ENCODE measurements at places on chromosomes 7 and 10. TPM values are rescaled to one million over a fixed set of nuclear protein-coding genes. Genes with fewer than 3 reads are reported as not detected.

Gene KIFBP
- 41.6 TPM for polyA plus RNA-seq

Gene PCLO
- polyA plus RNA-seq, result 14.5 TPM

Gene OLAH
- polyA plus RNA-seq, result 0.96 TPM

Gene CPN1
- polyA plus RNA-seq, result 3.0 TPM

Gene FAM170B
- not detected for polyA plus RNA-seq

Gene RRP12
- 28.1 TPM for polyA plus RNA-seq

Gene DDC
- polyA plus RNA-seq, result 76.2 TPM

Gene OR6V1
- polyA plus RNA-seq, result not detected

Gene SORCS1
- 18.3 TPM for polyA plus RNA-seq

Gene CYP3A5
- 2.7 TPM for polyA plus RNA-seq

Gene ATOH7
- polyA plus RNA-seq, result 1.7 TPM

Gene WDR86
- 38.8 TPM for polyA plus RNA-seq

Gene ACTR1A
- 81.0 TPM for polyA plus RNA-seq

Gene SPDYE2
- 14.8 TPM for polyA plus RNA-seq
